Ascending aorta (tissue), 2 donors: ENCODE measurements at places on chromosomes 11 and 22. TPM values are rescaled to one million over a fixed set of nuclear protein-coding genes. Genes with fewer than 3 reads are reported as not detected.

GRCh38 chr11:110173811-110174644, 80.8 kb downstream of the ZC3H12C start:
- DNase-seq: no peak

GRCh38 chr11:57463671-57464538, 3.6 kb downstream of the RTN4RL2 start:
- no peak for DNase-seq

GRCh38 chr22:49365191-49365837, 462.4 kb downstream of the BRD1 start:
- DNase-seq: no peak

Gene GNG3
- not detected for total RNA-seq

Gene METTL15
- 0.32 TPM for total RNA-seq

- DNase-seq: no peak
Observed at GRCh38 chr11:42171046-42171445, 711.6 kb upstream of the LRRC4C start.

- DNase-seq: no peak
Observed at GRCh38 chr22:43796567-43796966, 15.5 kb downstream of the EFCAB6 start.

Gene RFPL2
- total RNA-seq: not detected

DNA sequence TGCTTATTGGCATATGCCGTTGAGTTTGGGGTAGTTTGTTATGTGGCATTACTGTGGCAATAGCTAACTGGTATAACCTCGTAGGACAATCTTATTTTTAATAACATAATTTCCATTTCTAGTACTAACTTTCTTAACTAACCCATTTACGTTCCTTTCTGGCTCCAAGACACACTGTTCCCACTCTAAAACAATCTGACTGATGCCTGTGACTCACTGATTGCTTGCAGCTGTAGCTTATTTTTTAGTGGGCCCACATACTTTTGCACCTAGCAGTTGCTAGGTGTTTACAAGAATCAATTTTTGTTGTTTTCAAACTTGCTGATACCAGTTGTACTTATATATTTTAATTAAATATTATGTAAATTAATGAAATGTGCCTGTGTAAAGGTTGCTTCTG, 52.2 kb downstream of the FAT3 start:
- no peak for DNase-seq

Gene MYO18B
- total RNA-seq: 12.0 TPM

Gene APOL4
- total RNA-seq: not detected

- no peak for DNase-seq
Observed at GRCh38 chr11:97157221-97157740, 767.5 kb downstream of the JRKL start.

DNA sequence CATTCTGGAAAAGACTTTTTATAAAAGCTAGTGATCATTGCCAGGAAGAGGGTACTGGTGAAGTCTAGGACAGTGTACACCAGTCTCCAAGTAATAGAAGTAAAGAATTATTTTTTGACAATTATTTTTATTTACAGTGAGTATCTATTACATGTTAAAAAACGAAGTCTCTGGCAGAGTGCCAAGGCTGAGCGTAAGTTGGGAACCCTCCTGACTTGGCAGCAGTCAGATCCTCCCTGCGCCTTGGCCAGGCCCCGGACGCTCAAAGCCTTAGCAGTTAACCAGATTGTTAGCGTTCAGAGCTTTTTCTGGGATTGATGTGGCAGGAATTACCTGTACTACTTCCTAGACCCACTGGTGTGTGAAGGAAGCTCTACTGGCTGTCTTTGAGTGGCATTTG, 38.1 kb upstream of the CTTN start:
- DNase-seq: no peak

Gene CTSW
- total RNA-seq: not detected

DNA sequence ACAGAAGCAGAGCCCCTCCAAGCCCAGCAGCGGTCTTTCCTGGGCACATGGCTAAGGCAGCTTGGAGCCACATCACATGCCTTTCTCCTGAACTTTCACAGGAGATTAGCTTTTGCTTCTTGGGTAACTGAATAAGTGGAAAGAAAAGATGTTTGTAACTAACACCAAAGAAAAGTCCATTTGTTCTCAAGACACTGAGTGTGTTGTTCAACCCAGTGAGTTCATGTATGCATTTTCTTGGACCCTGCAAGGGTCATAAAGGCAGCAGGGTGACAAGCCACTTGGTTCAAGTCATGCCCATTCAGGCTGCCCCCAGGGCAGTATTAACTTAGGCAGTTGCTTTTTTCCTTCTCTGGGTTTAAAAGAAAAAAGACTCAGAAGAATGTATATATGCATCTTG, 203.4 kb downstream of the FAM76B start:
- DNase-seq: no peak

GRCh38 chr11:112469376-112469775, 208.7 kb upstream of the PLET1 start:
- DNase-seq: no peak

- peak; percentile 69 for DNase-seq
Observed at GRCh38 chr11:63769042-63769713, 603 bp upstream of the ZFTA start.

Gene OR51E2
- 2.0 TPM for total RNA-seq

Gene PGR
- 31.1 TPM for total RNA-seq

GRCh38 chr11:75264356-75264755, 23.8 kb downstream of the TPBGL start:
- DNase-seq: no peak

Gene NCAM1
- 3.3 TPM for total RNA-seq

Gene SORL1
- 10.5 TPM for total RNA-seq

DNA sequence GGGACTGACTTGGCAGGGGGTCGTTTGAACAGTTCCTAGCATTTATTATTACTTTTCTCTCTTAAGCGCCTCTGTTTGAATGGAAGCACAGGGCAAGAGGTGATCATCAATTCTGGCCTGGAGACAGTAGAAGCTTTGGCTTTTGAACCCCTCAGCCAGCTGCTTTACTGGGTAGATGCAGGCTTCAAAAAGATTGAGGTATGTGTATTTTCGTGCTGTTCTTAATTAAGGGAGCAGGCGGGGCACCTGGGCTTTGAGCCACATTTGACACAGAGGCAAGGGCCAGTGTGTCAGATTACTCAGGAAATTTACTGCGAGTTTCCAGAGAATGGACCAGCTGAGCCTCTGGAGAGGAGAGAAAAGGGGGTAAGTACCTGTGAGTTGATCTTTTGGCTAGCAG, 102.4 kb upstream of the SORL1-AS1 start:
- DNase-seq: no peak

GRCh38 chr22:30870451-30871345, 97.9 kb downstream of the MORC2 start:
- no peak for DNase-seq

Gene C11orf21
- not detected for total RNA-seq

- no peak for DNase-seq
Observed at GRCh38 chr11:34957206-34957605, 40.8 kb downstream of the PDHX start.

Gene RAB38
- not detected for total RNA-seq

- peak; percentile 87 for DNase-seq
Observed at GRCh38 chr22:17910561-17911311, 113.6 kb downstream of the MICAL3 start.
